Posterior vena cava (tissue), 2 donors: ENCODE measurements at places on chromosomes 3 and 15. TPM values are rescaled to one million over a fixed set of nuclear protein-coding genes. Genes with fewer than 3 reads are reported as not detected.

The IL1RAP gene
- 10.2 TPM for total RNA-seq

The COX17 gene
- 53.6 TPM for total RNA-seq

The SMCO1 gene
- not detected for total RNA-seq

The TNNC1 gene
- 5.5 TPM for total RNA-seq

The HRH1 gene
- total RNA-seq: 5.5 TPM

The ROPN1 gene
- not detected for total RNA-seq

The SORD gene
- total RNA-seq: 9.3 TPM

The CLEC3B gene
- 50.0 TPM for total RNA-seq

The C3orf49 gene
- not detected for total RNA-seq

The SCN11A gene
- 0.29 TPM for total RNA-seq

The PAK6 gene
- total RNA-seq: 0.37 TPM

The C3orf22 gene
- total RNA-seq: not detected

The TRAIP gene
- total RNA-seq: 1.5 TPM

The SLC15A2 gene
- total RNA-seq: 2.0 TPM
